Ovary (tissue), 10 donors: ENCODE measurements at places on chromosomes 4 and X. TPM values are rescaled to one million over a fixed set of nuclear protein-coding genes. Genes with fewer than 3 reads are reported as not detected.

DNA sequence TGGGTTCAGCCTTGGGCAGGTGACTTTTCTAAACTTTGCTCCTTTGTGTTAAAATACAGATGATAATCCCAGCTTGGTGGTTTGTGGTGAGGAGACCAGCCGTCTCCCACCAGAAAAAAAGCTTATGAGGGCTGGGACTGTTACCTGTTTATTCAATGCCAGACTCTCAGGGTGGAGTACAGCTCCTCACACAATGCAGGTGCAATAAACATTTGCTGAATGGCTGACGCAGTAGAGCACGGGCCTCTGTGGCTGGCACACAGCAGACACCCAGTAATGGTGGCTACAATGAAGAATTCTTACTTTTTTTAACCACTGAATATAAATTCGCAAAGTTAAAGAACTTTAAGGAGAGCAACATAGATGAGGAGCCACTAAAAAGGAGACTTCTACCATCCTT, 30.2 kb downstream of the BEND4 start:
- DNase-seq, result no peak

Gene RAB39B
- 0.53 TPM for polyA plus RNA-seq

- no peak for DNase-seq
These were observed 316.8 kb upstream of the EMCN start for GRCh38 chr4:100834616-100835015.

GRCh38 chr4:76607266-76607799, 172.3 kb downstream of the SHROOM3 start:
- DNase-seq, result no peak

DNA sequence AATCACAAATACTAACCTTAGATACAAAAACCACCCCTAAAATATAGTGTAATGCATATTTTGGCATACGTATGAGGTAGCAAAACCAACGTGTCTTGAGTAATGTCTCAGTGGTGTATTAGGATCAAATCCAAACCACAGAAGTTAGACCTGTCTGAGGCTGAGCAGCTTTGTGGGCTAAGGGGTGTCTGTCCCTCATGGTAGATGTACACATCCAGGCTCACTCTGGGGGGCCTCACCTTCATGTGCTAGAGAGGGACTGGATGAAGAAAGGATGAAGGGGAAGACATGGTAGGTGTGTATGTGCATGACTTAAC, 188.0 kb upstream of the TBC1D9 start:
- no peak for DNase-seq

Gene BBS7
- polyA plus RNA-seq, result 9.6 TPM

- no peak for DNase-seq
These were observed 146.5 kb upstream of the PUDP start for GRCh38 chrX:7294483-7294882.

DNA sequence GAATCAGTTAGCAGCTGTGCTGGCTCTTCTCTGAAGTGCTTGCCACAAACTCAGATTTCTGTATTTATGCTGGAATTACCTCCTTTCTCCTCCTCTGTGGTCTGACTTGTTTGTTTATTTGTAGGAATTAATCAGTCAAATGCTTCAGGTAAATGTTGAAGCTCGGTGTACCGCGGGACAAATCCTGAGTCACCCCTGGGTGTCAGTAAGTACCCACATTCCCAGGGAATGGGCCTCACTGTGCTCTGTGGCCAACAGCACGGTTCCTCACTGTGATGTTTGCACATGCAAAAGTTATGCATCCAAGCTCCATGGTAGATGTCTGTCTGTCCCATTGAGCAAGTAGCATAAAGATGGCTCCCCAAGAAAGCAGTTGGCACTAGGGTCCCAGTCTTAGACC, 169.9 kb downstream of the DCLK2 start:
- no peak for DNase-seq

DNA sequence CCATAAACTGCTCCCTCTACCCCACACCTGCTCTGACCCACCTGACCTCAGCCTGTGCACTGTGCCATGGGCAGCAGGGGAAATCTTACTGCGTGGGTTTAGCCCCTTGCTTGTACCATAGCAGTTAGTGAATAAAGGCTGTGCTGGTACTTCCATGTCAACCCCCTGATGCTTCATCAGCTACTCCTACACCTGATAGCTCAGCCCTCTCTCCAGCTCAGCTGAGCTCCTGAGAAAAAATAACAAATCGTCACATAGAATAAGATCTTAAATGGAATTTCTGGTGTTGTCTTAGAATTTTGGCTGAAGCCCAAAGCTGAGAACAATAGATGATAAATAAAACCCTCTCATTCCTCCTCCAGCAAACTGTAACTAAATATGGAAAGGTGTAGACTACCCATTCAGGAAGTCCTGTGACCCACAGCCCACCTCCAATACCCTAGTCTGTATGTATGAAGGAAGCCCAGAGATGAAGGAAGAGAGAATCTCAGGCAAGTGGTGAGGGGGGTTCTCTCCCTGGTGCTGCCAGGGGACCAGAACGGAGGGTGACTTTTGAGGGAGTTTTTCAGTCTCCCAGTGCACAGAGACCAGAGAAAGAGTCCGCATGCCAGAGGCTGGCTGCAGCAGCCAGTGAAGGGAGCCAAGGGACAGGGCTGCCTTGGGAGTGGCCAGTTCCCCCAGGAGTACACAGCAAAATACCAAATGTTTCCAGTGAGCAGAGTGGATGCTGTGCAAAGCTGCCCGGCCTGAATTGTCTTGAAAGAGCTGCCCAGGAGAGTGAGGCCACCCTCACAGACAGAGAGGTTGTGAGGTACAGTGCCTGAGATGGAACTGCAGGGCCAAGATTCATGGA, 227.3 kb downstream of the QDPR start:
- DNase-seq, result no peak

Gene PNCK
- polyA plus RNA-seq, result 1.1 TPM

- no peak for DNase-seq
These were observed 121.9 kb downstream of the CLCN4 start for GRCh38 chrX:10278716-10279115.

DNA sequence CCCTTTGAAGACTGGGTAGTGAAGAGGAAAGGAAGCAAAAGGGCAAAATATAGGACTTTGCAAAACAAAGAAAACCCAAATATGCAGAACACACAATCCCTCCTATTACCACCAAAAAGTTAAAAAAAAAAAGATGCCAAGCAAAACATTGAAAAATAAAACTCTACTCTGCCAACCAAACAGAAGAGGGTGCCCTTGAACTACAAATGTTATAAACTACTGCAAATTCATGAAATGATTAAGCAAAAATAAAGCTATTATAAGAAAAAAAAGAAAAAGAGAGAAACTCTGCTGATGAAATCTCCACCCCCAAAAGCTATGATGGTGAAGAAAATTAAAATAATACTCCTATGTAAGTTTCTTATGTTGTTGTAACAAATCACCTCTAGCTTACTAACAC, 168.5 kb upstream of the STK26 start:
- DNase-seq, result no peak

- DNase-seq, result no peak
These were observed 90.0 kb downstream of the AREG start for GRCh38 chr4:74534936-74535335.
